ENCODE measurements at places on chromosomes 13 and 19.
A peak's percentile ranks its signal among the peaks of the same experiment; 100 is the strongest.

GRCh38 chr19:33434069-33434885 lies 60.8 kb downstream of the CEBPG start:
- DNase-seq: no peak

DNA sequence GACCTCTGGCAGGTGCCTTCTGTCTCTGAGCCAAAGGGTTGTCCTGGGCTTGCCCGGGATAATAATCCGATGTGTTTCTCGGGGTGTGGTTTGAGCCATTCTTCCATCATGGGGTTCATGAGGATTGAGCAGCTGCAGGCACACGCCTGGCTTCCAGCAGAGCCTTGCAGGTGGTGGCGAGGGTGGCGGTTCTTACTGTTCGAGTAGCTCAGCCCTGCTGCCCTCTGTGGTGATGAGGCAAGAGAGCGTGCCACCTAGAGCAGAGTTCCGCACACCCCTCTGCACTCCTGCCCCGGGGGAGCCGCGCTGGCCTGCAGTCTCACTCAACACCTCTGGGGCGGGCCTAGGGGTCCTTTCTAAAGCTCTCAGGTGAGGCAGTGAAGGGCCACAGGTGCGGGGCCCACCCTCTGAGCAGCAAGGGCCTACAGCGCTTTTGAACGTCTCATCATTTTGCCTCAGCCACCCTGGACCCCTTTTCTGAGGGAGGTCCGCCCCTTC lies 3.8 kb downstream of the SCN1B start:
- no peak for DNase-seq

- no peak for DNase-seq
Measured at GRCh38 chr19:27393591-27393990, 1819.4 kb downstream of the UQCRFS1 start.

- DNase-seq: no peak
Measured at GRCh38 chr19:6241680-6242377, 37.9 kb downstream of the MLLT1 start.

GRCh38 chr19:1624458-1624857 lies 19.2 kb upstream of the UQCR11 start:
- peak; percentile 47 for DNase-seq

DNA sequence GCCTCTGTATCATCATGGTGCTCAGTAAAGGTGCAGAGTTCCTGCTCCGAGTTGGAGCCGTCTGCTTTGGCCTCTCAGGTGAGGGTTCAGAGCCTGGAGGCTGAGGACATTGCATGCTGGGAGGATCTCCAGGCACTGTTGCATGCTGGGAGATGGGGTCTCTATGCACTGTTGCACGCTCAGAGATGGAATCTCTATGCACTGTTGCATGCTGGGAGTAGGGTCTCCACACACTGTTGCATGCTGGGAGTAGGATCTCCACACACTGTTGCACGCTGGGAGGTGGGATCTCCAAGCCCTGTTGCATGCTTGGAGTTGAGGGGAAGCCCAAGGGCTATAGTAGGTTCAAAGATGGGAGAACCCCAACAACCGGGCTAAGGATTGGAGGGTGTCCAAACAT lies 8.3 kb downstream of the CACNG6 start:
- DNase-seq: no peak

DNA sequence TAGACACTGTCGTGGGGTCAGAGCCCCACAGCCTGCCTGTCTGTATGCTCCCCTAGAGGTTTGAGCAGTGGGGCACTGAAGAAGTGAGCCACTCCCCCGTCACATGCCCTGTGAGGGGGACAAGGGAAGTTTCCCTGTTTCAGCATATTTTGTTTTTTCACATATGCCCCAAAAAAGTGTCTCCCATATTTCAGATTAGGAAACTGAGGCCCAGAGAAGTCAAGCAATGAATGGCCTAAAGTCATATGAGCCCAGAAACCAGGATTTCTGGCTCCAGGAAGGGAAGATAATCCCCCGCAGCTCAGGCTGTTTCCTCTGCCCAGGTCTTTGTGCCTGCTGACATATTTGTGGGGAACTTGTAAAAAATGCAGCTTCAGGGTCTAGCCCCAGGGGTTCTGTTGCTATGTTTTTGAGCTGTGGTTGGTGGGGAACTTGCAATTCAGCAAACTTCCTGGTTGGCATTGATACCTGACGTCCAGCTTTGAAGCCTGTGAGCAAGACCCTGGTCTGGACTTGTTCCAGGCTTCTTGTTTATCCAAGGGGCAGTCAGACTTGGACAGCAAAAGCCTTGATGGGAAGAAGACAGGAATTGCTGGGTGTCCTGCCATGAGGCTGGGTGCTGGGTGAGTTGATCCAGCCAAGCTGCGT lies 9.5 kb downstream of the RASL11A start:
- no peak for DNase-seq

DNA sequence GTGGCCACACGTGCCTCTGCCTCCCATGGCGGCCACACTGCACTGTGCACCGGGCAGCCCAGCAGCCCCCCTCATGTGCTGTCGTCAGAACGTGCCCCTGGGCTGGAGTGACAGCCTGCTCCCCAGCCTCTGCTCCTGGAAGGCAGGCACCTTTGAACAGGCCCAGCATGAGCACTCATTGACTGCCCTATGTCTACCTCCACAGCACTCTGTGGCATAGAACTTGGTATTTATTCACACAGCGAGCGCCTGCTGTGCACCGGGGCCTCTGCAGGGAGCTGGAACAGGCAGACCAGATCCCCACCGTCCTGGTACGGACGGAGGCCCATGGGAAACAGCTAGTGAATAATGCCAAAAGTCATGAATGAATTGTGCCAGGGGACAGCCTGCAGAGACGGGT lies 53.7 kb downstream of the DPF1 start:
- DNase-seq: no peak

DNA sequence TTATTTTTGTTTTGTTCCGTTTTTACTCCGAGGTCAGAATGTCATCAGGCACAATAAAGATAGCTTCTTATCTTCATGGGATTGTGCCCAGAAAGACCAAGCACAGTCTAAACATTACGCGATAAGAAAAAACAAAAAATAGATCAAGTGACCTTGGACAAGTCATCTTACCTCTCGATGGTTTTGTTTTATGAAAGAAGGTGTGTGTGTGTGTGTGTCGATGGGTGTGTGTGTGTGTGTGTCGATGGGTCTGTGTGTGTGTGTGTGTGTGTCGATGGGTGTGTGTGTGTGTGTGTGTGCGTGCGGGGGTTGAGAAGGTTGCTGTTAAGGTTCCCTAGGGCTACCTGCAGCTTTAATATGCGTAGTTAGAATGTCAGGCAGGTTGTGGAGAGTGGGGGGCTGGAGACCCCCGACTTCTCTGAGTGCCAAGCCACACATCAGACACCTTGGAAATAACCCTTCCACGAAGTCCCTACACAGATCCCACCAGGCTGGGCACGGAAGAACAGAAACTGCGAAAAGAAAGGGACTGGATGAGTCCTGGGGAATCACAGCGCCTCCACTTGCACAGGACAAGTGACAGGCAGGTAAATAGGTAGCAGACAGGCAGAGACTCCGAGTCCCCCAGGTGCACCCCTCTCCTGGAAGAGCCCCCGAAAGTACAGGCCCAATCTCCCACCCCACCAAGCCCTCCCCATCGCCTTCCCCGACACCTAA lies 458 bp upstream of the ATP8A2 start:
- no peak for DNase-seq

GRCh38 chr19:6694147-6694815 lies 24.3 kb upstream of the TNFSF14 start:
- DNase-seq: no peak

GRCh38 chr13:21365574-21365973 lies 93.5 kb downstream of the ZDHHC20 start:
- DNase-seq: no peak

- DNase-seq: no peak
Measured at GRCh38 chr19:49872245-49873128, 4.7 kb downstream of the AKT1S1 start.

DNA sequence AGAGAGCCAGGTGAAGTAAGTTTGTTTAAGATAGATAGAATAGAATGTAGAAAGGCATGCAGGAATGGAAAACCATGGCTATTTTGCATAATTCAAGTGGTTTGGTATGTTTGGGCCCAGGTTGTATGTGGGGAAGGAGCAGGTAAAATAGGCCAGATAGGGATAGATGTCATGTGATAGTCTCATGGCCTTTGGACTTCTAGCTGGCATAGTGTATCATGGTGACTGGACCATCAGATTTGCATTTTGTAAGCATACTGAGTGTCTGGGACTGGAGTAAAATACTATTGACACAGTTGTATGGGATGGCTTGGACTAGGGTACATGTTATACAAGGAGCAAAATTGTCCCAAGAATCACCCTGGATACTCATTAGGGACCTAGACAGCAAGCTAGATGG lies 38.9 kb downstream of the COG3 start:
- DNase-seq: no peak

DNA sequence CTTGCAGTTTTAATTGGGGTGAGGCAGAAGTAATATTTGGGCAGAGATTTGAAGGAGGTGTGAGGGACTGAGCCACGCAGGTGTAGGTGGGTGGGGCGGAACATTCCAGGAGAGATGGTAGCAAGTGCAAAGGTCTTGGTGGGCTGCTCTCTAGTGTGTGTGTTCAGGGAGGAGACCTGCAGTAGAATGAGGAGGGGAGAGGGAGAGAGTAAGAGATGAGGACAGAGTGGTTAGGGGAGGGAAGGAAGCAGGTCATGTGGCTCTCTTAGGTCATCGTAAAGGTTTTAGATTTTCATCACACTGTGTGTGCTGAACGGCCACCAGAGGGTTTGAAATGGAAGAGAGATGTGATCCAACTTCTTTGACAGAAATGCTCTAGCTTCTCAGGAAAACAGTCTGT lies 33.5 kb downstream of the WASF3 start:
- DNase-seq: no peak

DNA sequence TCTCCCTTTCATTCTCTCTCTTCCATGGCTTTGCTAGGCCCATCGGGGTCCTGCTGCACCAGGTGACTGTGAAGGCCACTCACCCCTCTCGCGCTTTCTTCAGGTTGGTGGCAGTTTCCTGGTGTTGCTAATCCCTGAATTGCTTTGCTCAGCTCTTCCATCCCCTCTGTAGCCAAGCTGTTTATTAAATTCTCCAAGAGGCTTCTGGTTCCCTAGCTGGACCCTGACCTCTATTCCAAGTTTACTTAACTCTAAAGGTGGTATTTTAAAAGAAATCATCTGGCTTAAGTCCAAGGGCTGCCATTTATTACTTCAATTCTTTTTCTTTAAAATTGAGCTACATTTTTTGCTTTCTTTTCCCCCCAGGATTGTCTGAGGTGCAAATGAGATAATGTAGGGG lies 32.7 kb upstream of the MICU2 start:
- DNase-seq: no peak

DNA sequence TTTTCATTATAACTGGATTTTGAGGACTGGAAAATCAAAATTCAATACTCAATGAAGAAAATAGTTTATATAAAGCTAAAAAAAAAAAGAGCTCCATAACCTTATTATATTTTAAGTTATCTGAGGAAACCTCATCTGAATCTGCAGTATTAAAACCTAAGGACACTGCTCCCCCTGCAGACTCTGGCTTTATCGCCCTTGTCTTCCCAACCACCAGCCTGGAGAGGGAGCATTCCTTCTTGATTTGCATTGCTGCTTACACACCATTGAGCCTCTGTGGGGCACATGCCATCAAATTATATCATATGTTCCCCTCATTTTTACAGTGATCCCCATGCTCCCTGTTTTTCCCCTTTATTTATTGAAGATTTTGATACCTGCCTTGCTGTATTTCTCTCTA lies 871.4 kb upstream of the GPC6 start:
- DNase-seq: no peak

- DNase-seq: no peak
Measured at GRCh38 chr19:2039959-2040646, 10.9 kb downstream of the MKNK2 start.

- DNase-seq: peak; percentile 40
Measured at GRCh38 chr13:44974056-44974793, 15.0 kb downstream of the NUFIP1 start.

DNA sequence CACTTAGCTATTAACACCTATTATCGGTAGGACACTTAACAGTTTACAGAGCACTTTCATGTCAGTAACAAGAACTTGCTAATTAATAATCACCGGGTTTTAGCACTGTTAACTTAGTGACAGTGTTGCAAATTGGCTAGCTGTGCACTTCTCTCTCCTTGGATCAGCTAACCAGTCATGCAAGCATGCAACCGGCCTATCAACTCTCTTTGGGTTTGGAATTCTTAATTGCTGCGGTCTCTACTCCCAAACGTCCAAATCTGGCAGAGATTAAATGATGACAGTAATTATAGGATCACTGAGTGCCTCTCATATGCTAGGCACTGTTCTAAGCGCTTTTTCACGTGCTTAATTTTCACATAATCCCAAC lies 1.2 kb downstream of the EPS15L1 start:
- no peak for DNase-seq

- DNase-seq: no peak
Measured at GRCh38 chr13:73850104-73850873, 283.9 kb downstream of the KLF12 start.

GRCh38 chr19:45168767-45169351 lies 8.1 kb upstream of the NKPD1 start:
- DNase-seq: no peak

DNA sequence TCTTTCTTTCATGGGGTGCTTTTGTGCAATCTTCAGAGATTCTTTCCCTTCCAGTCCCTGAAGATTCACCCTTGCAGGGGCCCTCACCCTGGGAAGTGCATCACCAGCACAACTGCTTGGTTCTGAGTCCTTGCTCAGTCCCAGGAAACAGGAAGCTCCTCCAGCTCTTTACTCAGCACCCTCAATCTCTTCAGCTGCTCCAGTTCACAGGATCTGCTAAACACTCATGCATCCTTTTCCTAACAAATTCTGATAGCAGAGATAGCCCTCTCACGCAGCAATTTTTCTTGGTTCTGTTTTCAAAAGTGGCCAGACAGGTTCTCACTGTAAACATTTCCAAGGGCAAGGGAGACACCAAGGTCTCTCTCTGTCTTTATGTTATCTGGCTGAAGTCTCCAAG lies 823.1 kb downstream of the LIG4 start:
- DNase-seq: no peak

GRCh38 chr13:113918981-113919701 lies 54.7 kb downstream of the C13orf46 start:
- DNase-seq: no peak

GRCh38 chr13:72004246-72004645 lies 137.2 kb upstream of the DACH1 start:
- DNase-seq: no peak

- no peak for DNase-seq
Measured at GRCh38 chr19:56177564-56178243, 1.9 kb downstream of the GALP start.

- DNase-seq: peak; percentile 24
Measured at GRCh38 chr13:113034451-113035212, 65.6 kb downstream of the MCF2L start.

- no peak for DNase-seq
Measured at GRCh38 chr13:88074794-88075510, 403.8 kb downstream of the SLITRK5 start.
